B cell (primary cell): ENCODE measurements at places on chromosomes 1 and 21.

DNA sequence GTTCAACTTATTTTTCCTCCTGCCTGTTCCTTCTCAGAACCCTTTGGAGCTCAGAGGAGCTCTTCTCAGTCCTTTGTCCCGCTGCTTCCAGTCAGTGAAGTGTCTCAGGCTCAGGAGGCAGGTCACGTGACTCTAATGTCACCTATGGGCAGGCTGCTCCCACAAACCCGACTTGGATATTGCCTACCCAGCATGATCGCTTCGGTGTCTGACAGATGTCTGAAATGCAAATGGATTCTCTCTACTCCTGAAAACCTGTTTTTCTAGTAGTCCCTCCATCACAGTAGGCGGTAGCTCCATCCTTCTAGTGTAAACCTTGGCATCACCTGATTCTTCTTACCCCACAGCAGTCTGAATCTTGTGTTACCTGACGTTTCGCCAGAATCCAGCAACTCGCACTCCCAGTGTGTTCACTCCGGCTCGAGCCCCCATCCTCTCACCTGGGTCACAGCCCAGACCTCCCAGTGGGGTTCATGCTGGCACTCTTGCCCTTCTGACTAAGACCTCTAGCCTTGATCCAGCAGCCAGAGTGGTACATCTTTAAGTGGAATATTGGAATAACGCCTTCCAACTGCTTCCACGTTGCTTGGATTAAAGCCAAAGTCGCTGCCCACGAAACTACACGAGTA, 5.4 kb downstream of the PADI6 start:
- DNase-seq, result no peak

- DNase-seq, result no peak
Observed at GRCh38 chr1:113124366-113124765, 51.4 kb downstream of the LRIG2 start.

GRCh38 chr1:209168204-209168603, 415.3 kb upstream of the CAMK1G start:
- no peak for DNase-seq

GRCh38 chr1:213744780-213745179, 243.0 kb upstream of the PROX1 start:
- no peak for DNase-seq

DNA sequence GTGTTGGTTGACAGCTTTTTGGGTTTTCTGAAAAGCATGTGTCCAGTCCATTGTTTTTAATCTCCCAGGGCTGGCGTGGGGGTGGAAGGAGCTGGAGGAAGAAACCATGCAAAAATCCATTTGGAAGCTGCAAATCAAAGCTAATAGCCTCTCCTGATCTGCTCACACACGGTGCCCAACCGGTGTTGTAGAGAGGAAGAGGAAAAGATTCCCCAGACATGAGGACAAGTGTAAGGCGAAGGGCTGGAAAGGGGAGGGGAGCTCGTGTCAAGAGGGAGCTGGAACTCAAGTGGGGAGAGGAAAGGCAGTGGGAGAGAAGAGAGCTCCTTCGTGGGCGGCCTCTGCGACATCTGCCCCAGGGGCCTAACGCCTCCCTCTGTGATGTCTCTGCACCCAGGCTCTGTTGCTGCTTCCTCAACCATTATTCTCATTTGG, 112.3 kb upstream of the IRF2BP2 start:
- no peak for DNase-seq

DNA sequence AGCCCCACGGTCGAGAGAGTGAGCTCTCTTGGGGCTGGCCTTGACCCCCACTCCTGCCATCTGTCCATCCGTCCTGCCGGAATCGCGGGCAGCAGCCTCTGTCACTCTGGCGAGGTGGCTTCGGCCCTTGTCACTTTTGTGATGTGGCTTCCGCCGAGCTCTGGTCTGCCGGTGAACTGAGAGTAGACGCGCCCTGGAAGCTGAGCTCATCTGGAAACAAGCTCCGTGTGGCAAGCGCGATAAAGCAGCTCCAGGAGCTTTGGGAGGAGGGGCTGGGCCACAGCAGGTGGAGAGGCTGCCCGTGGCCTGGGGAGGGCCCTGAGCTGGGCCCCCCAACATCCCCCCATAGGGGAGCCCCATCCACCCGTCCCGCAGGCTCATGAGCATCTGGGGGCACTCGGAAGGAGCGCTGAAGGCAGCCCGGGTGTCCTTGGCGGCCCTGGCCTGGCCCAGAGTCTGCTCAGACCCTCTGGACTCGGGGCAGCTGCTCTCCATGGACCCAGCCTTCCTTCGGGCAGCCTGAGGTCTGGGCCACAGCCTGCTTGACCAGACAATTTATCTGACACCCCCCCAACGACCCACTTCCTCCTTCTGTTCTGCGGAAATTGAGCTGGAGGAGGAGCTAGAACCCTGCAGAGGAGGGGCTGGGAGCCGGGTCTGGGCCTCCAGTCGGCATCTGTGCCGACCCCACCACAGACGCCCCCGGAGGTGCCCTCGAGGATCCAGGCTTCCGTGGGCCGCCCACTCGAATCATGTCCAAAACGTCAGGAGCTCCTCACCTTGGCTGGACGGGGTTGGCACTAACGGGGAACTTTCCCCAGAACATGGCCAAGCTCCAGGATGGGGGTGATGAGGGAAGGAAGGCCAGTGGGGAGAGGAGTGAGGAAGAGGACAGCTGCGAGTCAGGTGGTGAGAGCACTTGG, 59.1 kb downstream of the SLC19A1 start:
- DNase-seq, result peak; percentile 62

DNA sequence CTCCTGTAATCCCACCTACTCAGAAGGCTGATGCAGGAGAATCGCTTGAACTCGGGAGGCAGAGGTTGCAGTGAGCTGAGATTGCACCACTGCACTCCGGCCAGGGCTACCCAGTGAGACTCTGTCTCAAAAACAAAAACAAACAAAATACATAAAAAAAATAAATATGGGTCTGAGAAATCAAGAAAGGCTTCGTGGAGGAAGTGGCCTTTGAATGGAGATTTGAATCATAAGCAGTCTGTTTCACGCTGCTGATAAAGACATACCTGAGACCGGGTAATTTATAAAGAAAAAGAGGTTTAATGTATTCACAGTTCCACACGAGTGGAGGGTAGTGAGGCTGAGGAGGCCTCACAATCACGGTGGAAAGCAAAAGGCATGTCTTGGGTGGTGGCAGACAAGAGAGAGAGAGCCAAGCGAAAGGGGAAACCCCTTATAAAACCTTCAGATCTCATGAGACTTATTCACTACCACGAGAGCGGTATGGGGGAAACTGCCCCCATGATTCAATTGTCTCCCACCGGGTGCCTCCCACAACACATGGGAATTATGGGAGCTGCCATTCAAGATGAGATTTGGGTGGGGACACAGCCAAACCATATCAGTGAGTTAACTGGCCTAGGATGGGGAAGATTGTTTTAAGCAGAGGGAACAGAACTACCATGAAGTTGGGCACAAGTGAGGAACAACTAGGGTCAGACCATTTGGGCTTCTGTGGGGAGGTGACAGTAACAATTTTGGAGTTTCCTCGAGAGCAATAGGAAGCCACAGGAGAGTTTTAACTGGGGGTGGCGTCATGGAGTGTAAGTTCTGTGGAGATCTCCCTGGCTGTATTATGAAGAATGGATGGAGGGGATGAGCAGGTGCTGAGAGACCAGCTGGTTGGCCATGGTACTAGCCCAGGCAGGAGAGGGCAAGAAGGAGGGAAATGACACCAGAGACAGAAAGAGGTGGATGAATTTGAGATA, 22.2 kb upstream of the WNT4 start:
- no peak for DNase-seq

DNA sequence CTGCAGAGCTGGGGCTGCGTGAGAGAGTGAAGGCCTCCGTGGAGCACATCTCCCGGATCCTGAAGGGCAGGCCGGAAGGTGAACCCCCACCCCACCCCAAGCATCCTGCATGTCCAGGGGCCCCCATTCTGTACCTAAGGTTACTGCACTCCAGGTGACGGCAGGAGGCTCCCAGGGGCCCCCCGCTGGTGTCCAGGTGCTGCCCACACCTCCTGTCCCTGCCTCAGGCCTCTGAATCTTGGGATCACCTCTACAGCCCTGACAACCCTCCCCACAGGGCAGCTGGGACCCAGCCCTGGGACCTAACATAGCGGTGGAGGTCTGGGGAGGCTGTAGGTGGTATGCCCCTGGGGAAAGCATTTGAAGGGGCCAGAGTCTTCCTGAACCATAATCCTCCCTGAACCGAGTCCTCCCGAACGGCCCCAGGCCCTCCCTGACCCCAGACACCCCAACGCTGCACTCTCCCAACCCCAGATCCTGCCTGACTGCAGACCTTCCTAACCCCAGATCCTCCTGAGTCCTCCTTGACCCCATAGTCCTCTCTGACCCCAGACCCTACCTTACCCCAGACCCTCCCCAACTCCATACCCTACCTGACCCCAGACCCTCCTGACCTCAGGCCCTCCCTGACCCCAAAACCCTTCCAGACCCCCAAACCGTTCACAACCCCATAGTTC, 33.5 kb downstream of the TRIM11 start:
- DNase-seq, result no peak

GRCh38 chr1:93003981-93004380, 42.7 kb upstream of the DIPK1A start:
- no peak for DNase-seq

- no peak for DNase-seq
Observed at GRCh38 chr1:175900171-175900570, 156.8 kb upstream of the TNR start.

DNA sequence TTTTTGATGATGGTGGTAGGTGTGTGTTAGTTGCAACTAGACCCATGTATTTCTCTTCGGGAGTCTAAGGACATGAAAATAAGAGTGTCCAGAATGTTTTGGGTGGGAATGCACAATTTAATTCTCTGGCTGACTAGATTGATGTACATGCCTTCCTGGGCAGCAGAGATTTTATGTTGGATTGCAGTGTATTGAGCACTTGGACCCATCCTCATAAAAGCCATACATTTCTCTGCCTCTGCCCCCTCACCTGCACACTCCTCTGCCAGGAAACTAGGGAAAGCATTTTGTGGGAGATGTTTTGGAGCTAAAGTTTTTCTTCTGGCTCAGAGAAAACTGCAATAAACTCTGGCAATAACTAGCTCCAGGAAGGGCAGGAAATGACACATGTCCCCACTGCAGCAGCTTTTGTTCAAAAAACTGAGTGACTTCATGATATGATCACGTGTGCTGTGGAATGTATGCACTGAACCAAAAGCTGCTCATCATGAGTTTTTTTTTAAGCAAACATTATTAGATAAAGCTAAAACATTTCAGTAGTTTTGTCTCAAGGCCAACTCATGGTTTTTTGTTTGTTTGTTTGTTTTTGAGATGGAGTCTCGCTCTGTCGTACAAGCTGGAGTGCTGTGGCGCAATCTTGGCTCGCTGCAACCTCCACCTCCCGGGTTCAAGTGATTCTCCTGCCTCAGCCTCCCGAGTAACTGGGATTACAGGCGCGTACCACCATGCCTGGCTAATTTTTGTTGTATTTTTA, 17.6 kb downstream of the RIT1 start:
- no peak for DNase-seq

- peak; percentile 50 for DNase-seq
Observed at GRCh38 chr1:86741947-86742572, 37.7 kb downstream of the SH3GLB1 start.

- no peak for DNase-seq
Observed at GRCh38 chr1:198352975-198353695, 187.3 kb downstream of the ATP6V1G3 start.

DNA sequence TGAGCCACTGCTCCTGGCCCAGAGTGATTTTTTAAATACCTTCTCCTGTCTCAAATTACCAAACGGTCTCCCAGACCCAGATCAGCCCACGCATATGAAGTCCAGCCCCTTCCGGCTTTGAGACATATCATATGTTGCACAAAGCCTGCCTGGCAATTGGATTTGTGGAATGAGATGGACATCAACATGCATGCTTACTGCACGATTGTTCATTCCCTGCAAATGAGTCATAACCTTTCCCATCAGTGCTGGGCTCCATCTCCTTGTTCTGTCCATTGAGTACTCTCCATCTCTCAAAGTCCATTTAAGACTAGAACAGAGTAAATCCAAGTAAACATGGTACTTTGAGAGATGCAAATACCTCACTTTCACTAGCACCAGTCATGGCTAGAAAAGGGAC, 612.2 kb upstream of the USP24 start:
- no peak for DNase-seq

GRCh38 chr1:3702990-3703728, 49.1 kb upstream of the CCDC27 start:
- no peak for DNase-seq

DNA sequence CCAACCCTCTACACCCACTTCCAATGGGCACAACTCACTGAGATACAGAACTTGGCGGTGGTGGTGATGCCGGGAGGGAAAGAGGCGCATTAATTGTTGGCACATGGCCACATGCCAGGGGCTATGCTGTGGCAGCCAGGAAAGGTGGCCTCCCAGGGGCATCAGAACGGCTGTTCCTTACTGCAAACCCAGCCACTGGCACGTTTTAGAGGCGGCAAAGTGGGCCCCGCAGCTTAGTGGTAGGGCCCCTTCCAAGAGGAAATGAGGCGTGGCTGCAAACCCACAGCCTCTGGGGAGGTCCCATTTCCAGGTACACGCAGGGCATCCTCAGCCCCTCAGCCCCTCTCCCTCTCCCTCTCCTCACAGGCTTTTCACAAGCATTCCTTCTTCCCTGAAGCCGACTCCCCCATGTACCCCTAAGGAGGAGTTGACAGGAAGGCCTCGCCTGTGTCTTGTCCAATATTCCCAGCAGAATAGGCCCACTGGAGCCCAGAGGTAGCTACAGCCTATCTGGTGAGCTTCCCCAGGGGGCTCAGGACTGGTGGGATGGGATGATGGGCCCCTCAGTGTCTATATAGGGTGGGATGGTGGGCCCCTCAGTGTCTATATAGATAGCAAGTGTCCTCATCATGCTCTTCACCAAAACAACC, 166.2 kb downstream of the CLIC6 start:
- no peak for DNase-seq

DNA sequence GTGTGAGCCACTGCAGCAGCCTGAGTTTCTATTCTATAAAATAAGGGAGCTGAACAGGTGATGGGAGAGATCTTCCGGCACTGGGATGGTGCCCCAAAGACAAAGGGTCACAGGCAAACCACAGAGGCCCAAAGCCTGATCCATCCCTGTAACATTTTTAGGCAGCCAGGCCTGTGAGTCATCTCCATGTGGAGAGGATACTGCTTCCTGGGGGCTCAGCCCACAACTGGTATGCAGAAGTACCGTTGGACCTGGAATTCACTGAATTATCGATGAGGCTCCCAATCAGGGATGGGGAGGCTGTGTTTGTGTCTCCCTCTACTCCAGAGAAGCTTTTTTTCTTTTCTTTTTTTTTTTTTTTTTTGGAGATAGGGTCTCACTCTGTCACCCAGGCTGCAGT, 48.8 kb upstream of the WASF2 start:
- DNase-seq, result no peak

DNA sequence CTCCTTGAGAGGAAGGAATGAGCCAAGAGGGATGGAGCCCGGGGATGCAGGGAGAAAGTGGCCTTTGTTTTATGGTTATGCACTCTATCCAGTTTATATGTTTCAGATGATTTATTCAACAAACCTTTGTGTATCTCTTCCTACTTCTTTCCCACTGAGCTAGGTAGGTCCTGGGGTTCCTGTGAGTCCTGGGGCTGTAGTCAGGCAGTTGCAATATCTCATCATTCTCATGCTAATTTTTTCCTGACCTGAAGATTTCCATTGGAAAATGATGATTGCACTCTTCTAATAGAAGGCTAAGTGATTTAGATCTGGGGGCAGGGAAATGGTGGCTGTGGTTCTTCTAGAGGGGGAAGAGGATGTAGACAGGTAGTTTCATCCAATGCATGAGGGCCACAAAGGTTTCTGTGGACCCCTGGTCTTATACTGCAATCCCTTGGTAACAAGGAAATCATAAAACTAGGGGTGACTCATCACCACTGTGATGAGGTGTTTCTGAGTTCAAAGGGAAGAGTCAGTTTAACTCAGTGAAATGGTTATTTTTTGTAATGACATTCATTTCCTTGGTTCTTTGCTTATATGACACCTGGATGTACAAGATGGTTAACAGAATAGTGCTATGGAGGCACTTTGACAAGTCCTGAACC, 20.2 kb downstream of the B3GALT5 start:
- no peak for DNase-seq
